RPMI7951 (cell line): ENCODE measurements at places on chromosomes 2 and 18. TPM values are rescaled to one million over a fixed set of nuclear protein-coding genes. Genes with fewer than 3 reads are reported as not detected.
A peak's percentile ranks its signal among the peaks of the same experiment; 100 is the strongest.

CMPK2 gene
- 3.7 and 4.4 TPM in 2 replicates for total RNA-seq

RTTN gene
- 14.0 and 17.7 TPM in 2 replicates for total RNA-seq

DNA sequence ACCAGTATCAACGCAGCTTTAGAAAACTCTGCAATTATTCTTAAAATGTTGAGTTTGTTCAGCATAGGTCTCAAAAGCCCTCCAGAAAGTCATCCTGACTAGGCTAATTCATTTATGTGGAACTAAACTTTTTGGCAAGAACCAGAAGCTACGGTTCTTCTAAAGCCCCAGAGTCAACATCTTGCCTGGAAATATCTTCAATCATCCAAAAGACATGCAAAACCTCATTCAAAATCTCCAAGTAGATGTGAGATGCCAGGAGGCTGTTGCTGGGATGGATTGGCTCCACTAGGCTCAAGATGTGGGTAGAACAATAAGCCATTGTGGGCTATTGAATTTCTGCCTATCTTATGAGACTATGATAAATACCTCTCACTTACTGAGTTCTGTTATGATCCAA, 2.1 kb upstream of the SCG2 start:
- no peak for DNase-seq

- peak; percentile 60 for DNase-seq
Measured at GRCh38 chr2:222651718-222652418, 4.0 kb downstream of the FARSB start.

- no peak for DNase-seq
Measured at GRCh38 chr2:177572236-177572671, 179.7 kb downstream of the AGPS start.

DNA sequence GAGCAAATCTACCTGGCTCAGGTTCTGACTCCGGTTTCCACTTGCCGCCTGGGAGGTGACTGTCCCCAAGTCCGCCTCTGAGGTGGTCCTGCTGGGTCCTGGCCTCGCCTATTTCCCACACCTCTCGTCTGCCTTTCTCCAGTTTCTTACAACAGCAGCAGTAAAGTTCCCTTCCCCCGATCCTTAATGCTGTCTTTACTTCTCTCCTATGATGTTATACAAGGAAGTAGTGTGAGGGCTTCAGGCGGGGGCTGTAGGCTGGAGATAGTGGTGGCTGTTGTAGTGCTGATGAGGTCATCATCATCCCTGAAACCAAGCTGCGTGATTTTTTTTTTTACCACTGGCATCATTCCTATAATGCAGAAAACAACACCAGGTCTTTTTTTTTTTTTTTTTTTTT, 18.9 kb downstream of the TGIF1 start:
- no peak for DNase-seq
